ENCODE measurements at places on chromosomes 16 and 17. TPM values are rescaled to one million over a fixed set of nuclear protein-coding genes. Genes with fewer than 3 reads are reported as not detected.

DHRS7C gene
- total RNA-seq = not detected

KRT9 gene
- not detected for total RNA-seq

KRTAP3-1 gene
- not detected for total RNA-seq

CCDC182 gene
- not detected for total RNA-seq

ITGB4 gene
- 82.2 TPM for total RNA-seq

PPP1R27 gene
- not detected for total RNA-seq

ARHGAP23 gene
- 85.1 TPM for total RNA-seq

DNA sequence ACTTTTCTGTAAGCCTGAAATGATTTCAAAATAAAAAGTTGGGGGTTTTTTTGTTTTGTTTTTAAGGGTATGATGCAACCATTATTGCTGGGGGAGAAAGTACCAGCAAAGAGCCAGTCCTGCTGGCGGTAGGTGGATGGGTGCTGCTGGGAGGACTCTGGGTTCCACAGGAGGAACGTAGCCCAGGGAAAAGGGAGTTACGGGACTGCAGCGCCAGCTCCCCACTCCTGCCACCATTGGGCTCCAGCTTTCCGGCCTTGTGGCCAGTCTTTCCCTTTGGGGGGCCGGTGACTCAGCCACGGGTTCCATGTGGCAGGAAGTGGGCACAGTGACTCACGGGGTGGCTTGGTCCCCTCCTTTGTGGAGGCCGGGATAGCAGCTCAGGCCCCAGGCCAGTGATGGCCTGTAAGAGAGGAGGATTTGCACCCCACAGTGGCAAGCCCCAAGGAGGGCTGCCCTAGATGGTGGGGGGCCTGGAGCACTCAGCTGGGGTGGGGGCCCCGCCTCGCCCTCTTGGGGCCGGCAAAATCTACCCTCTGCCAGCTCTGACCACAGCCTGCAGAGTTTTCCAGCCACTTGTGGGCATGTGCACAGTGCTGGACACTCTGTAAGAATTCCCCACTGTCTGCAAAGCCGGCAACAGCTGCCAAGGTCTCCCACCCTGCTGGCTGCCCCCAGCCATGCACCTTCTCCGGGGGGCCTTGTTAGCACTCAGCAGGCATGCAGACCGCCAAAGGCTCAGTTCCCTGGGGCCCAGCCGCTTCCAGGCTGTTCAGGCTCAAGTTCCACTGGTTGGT is 30.4 kb downstream of the SOCS3 start:
- no peak for DNase-seq

- no peak for DNase-seq
These were observed 732 bp downstream of the CBLN1 start for GRCh38 chr16:49280841-49281371.

DNA sequence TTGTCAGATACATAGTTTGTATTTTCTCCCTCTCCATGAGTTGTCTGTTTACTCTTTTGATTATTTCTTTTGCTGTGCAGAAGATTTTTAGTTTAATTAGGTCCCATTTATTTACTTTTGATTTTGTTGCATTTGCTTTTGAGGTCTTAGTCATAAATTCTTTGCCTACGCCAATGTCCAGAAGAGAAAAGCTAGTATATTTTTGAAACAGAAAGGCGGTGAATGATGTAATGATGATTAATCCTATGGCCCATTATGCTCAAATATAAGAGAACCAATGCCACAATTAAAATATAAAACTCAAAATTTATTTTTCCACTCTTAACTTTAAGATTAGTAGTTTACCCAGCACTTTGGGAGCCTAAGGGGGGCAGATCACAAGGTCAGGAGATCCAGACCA is 59.8 kb upstream of the SMIM36 start:
- DNase-seq = no peak

- no peak for DNase-seq
These were observed 12.0 kb upstream of the TRPV3 start for GRCh38 chr17:3569534-3570137.

DNA sequence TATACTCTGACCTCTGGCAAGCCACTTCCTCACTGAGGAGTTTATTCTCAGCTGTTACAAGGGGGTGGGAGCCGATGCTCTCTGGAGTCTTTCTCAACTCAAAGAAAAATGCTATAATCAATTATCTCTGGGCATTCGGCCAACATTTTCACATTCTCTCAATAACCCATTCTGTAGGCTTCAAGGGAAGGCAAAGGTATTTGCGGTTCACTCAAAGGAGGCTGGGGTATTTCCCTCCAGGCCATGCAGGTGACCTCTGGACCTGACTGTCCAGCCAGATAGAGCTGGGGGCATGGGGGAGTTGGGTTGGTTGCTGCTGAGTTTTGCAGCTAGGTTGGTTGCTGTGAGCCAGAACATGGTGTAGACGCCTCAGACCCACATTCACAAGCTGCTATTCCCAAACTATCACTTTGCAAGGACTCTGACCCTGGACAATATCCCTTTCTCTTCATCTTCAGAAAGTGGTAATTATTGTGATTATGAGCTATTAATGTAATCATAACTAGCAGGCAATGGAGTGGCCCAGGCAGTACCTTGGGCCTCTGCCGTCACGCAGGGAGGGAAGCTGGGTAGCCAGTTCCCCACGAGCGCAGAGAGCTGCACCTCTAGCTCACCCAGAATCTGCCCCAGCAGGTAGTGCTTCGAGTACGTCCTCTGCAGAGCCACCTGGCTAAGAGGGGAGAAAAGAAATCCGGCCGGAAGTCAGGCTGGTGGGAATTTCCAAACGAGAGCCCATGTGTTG is 42.1 kb downstream of the AIPL1 start:
- DNase-seq = no peak

DNA sequence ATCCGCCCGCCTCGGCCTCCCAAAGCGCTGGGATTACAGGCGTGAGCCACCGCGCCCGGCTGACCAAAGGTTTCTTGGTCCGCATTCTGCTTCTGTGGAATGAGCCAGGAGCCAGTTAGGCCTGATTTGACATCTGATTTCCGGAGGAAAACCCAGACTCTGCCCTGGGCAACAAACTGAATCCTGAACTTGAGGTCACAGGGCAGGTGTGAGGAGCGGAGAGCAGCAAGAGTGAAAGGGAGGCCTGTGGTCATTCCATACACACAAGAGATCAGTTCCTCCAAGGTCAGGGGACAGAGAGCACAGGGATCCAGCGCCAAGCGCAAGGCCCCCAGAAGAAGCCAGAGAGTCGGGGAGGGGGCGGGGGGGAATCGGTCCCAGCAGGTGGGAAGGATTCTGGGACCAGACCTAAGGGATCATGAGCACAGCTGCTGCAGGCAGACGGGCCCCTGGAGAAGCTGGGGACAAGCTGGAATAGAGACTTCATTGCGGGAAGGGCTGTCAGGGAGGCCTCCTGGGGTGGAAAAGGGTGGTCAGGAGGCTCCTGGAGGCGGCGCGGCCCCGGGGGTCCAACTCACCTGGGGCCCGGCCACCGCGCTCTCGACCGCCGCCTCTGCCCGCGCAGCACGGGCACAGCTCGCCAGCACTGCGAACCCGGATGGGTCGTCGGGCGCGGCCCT is 436 bp downstream of the SHPK start:
- DNase-seq = no peak

DNA sequence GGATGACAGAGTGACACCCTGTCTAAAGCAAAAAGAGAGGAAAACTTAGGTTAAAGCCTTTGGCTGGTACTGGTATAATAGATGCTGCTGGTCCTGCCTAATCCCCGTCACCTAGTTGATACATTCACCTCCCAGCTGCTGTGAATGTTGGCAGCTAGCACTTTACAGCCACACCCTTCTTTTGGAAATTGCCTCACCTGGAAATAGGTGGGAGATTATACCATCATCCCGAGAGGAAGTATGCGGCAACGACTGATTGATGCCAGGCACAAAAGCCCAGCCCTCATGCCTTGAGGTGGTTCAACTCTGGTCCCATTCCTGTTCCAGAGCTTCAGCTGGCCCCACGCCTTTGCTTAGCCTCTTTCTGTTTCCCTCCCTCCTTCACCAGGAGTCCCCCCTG is 53.2 kb upstream of the SIAH1 start:
- no peak for DNase-seq

DNA sequence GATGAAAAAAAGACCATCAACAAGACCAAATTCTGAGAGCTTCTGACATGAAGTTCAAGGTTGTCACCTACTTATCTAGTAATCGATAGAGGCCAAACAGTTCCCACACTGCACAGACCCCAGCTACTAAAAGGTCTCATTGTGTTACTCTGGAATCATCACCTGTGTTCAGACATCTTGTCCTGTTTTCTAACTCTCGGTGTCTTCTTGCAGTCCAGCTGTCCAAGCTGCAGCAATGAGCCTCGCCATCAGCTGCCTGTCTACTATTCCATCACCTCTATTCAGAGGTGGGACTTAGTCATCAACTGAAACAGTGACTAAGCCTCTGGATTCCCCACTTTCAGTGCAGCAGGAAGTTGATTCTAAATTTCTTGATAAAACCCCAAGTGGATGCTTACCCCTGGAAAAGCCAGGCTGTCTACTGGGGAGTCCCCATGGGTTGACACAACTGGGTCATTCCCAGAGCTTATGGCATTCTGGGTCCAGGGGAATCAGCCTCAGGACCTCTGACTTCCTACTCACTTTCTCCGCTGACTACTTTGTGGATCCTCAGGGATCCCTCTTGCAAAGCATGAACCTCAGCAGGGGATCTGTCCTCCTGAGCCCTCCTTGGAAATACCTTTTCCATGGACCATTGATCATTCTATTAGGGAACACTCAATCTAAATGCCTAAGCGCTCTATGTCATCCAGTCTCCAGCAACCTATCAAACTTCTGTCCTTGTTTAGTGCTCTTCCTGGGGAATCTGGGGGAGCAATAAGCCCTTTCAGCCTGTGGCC is 46.5 kb downstream of the HNF1B start:
- DNase-seq = no peak

DNA sequence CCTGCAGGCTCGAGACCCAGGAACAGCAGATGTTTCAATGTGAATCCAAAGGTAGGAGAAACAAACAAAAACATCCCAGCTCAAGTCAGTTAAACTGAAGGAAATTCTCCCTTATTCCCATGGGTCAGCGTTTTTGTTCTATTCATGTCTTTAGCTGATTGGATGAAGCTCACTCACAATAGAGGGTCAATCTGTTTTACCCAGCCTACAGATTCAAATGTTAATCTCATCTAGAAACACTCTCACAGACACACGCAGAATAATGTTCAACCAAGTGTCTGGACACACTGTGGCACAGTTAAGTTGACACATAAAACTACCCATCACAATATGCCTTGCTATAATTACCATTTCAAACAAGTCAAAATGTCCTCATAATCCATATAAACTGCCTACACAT is 180.6 kb upstream of the CDH8 start:
- DNase-seq = no peak

DNA sequence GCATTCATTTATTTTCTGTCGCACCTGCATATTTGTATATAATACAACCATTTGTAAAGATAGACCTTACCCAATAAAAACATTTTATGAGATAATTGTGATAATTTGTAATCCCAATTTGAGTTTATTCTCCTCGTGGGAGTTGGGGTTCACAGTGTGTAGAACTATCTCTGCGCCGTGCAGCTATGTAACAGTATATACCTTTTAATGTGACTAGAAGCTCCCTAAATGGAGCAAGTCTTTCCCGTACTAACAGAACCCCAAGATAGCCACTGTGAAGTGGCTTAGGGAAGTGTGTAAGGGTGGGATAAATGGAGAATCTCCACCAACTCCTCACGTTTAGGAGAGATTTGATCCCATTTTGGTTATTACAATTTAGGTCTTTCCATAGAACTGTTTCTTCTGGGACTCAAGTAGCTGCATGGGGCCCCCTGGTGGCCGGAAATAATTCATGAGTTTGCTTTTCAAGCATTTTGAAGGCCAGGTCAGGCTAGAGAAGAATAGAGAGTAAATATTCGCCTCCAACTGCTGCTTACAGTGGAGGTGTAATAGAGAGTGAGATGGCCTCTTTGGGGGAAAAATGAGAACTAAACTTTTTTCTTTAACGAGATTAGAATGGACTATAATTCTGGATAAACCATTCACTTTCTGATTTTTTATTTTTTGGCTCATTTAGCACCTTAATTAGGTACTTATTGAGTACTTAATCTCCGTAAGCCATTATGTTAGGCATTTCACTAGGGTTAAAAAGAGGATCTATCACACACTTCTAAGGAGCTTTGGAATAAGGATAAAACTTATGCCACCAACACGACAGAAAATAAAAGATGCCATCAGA is 4.5 kb downstream of the TMEM100 start:
- DNase-seq = peak; percentile 69

GRCh38 chr17:1843947-1844346 is 14.1 kb downstream of the RPA1 start:
- no peak for DNase-seq

DNA sequence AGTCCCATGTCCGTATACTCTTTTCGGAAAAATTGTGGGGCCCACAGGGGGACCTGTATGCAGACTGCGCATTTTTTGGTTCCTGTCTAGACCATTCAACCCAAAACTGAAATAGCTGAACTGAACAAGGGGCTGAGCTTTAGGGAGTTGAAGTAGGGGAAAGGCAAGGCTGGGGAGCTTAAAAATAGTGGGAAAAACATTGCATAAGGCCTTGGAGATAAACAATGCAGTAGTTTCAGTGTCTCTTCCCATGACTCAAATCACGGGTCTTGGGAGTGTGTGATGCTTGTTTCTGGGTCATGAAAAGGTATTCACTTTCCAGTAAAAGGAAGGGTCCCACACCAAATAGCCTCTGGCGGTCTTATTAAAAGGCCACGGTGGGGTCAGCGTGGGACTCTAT is 402.8 kb upstream of the SALL1 start:
- DNase-seq = no peak

DNA sequence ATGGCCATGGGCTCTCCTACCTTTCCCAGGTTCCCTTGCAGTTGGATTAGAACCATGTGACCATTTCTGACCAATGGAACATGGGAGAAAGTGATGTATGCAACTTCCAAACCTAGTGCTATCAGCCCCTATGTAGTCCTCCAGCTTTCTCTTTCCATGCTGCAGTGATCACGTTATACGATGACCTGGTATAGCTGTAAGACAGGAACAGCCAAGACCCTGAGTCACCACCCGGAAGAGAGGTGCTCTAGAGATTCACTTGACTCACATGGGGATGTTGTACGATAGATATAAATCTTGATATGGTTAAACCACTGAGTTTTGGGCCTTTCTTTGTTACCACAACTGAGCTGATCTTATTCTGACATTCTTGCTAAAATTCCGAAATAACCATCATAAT is 65.1 kb downstream of the NOG start:
- DNase-seq = no peak

DNA sequence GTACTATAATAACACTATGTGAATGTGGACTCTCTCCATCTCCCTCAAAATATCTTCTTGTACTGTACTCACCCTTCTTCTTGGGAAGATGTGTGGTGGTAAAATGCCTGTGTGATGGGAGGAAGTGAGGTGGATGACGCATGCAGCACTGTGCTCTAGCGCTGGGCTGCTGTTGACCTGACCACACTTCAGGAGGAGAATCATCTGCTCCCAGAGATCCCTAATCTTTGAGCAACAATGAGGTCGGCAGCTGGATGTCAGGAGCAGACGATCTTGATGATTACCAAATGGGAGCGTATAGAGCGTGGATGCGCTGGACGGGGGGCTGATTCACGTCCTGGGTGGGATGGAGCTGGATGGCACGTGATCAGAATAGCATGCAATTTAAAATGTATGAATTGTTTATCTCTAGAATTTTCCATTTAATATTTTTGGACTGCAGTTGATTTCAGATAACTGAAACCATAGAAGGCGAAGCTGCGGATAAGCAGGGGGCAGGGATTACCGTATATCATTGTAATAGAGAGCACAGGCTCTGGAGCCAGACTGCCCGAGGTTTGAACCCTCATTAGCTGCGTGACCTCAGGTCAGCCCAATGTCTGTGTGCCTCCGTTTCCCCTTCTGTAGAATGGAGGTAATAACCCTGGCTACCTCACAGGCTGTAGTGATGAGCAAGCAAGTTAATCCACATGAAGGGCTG is 23.7 kb upstream of the CYLD start:
- DNase-seq = no peak
